ENCODE measurements at places on chromosomes 1 and 21.
A peak's percentile ranks its signal among the peaks of the same experiment; 100 is the strongest.

GRCh38 chr1:200918006-200918405 lies 23.3 kb downstream of the INAVA start:
- no peak for DNase-seq

DNA sequence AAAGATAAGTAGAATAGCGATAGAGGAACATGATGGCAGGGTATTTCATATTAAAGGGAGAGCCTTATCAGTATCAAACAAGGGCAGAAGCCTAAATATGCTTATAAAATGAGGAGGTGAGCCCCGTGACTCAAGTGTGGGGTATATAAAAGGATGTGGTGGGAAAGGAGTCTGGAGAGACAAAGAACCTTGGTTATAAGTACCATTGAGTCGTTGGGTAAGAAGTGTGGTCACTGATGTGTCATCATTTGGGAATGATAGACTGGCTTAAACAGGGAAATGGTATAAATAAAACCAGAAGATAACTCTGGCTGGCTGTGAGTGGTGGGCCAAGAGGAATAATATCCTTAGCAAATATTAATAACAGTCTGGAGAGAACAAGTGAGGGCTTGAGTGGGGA lies 10.9 kb upstream of the CD5L start:
- DNase-seq: no peak

GRCh38 chr21:15730484-15731242 lies 881 bp downstream of the USP25 start:
- no peak for DNase-seq

DNA sequence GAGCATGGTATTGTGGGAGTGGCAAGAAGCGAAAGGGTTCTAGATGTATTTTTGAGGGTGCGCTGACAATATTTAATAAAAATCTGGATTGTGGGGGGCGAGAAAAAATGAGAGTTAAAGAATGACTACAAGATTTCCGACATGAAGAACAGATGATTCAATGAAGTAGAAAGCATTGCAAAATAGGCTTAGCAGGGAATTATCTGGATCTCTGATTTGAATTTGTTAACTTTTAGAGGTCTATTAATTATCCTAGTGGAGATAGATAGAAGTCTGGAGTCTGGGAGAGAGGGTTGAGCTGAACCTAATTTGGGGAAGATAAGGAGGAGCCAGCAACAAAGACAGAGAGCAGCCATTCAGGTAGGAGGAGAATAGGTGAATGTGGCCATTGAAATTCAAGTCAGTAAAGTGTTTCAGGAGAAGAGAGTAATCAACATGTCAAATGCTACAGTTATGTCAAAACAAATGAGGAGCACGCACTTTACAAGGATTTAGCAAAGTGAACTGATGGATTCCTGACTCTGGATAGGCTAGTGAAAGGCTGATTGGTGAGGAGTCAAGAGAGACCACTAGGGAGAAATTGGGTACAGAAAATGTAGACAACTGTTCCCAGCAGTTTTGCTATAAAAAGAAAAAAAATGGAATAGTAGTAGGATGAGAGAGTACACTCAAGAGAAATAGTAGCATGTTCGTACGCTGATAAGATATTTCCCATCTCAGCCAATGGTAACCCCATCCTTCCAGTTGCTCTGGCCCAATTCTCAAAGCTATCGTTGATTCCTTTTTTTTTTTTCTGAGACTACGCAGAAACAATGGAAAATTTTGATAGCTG lies 393.2 kb upstream of the CXADR start:
- DNase-seq: no peak

DNA sequence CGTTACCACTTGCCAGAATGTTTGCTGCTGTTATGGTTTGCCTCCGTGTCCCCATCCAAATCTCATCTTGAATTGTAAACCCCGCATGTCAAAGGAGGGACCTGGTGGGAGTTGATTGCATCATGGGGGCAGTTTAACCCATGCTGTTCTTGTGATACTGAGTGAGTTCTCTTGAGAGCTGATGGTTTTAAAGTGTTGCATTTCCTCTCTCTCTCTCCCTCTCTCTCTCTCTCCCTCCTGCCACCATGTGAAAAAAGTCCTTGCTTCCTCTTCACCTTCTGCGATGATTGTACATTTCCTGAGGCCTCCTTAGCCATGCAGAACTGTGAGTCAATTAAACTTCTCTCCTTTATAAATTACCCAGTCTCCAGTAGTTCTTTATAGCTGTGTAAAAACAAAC lies 44.4 kb downstream of the CFHR5 start:
- DNase-seq: no peak

GRCh38 chr1:74504125-74504932 lies 8.1 kb downstream of the LRRC53 start:
- DNase-seq: peak; percentile 1

GRCh38 chr1:59453297-59453968 lies 156.5 kb downstream of the FGGY start:
- no peak for DNase-seq

GRCh38 chr21:42120101-42120902 lies 49.2 kb downstream of the UMODL1 start:
- no peak for DNase-seq

DNA sequence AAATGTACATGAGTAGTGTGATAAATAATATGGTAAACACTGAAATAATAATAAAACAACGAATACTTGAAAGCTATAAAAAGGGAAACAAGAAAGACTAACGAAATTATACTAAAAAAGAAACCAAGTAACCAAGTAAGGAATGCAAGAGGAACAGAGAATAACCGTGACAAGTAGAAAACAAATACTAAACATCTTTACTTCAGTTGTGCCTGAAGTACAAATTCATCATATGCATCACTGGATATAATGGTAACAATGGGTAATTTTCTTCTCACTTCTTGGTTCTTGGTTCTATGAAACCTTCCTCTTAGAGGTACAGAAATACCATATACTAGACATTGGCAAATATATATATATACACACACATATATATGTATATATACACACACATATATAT lies 1093.6 kb upstream of the B3GALT2 start:
- DNase-seq: no peak

GRCh38 chr1:226560243-226560642 lies 11.7 kb downstream of the STUM start:
- no peak for DNase-seq

GRCh38 chr1:154418062-154418921 lies 13.1 kb downstream of the IL6R start:
- no peak for DNase-seq

GRCh38 chr1:32753532-32754316 lies 51.2 kb upstream of the SYNC start:
- DNase-seq: peak; percentile 73

DNA sequence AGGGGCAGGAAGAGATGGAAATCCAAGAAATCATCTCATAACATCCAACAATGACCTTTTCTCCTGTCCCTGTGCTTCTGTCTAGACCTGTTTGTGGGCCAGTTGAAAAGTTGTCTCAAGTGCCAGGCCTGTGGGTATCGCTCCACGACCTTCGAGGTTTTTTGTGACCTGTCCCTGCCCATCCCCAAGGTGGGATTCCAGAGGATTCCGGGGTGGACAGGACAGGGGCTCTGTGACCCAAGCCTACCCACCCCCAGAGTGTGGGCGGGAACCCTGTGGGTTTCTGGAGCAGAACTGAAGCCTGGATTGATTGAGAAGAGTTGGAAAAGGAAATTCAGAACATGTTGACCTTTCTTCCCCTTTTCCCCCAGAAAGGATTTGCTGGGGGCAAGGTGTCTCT lies 2.4 kb upstream of the PPOX start:
- DNase-seq: no peak

DNA sequence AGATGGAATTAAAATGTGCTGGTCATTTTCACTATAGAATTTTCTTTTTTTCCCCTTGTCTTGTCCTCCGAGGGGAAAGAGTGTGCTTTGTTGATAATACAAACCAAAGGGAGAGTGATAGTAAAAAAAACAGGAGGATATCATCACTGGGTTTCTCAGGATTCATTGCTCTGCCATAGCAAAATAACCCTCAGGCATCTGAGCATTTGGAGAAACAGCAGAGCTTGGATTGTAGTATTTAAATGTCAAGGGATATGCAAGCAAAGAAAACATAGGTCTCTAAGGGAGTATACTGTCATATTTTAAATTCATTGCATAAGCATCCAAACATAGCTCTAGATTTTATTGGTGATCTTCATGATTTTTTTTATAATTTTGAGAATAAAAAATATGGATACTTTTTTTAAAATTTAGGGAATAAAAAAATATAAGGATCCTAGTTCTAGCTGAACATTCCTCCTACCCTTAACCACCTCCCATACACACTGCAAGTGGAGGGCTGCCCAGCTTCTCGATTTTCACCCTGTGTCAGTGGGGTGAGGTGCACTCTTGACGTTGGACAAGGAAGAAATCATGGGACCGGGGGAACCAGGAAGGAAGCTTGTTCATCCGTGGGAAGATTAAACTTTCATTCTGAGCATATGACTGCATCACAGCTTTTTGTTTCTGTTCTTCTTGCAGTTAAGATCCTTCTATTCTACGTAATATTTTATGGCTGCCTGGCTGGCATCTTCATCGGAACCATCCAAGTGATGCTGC lies 4.4 kb downstream of the ATP1B1 start:
- no peak for DNase-seq

DNA sequence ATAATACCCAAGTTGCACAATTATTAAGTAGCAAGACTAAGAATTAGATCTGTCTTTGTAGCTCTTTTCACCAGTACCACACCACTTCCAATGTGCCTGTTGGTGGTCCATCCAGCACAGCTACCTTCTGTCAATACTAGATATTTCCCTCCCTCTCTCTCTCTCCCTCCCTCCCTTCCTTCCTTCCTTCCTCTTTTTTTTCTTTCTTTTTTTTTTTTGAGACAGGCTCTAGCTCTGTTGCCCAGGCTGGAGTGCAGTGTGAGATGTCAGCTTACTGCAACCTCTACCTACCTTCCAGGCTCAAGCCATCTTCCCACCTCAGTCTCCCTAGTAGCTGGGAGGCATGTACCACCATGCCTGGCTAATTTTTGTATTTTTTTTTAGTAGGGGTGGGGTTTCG lies 21.1 kb downstream of the KPNA6 start:
- no peak for DNase-seq

GRCh38 chr1:159921251-159921650 lies 4.1 kb downstream of the TAGLN2 start:
- DNase-seq: no peak
